ENCODE measurements at places on chromosomes 12 and 14.

DNA sequence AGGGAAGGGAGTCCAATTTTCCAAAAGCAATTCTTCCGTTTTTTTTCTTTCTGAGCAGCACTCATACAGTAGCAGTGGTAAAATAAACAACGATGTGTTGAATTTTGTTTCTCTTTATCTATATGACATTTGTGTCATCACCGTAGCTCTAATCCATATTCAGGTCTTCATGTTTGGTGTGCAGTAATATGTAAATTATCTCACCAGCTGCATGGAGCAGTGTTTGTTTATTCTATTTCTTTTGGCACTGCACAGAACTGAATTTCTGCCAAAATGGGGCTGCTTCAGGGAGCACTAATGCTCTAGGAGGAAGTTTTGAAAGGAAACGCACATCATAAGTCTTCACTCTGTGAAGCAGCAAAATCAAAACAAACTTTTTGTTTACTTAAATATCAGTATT is 130.0 kb upstream of the NPAS3 start:
- no peak for DNase-seq

- DNase-seq, result no peak
Measured at GRCh38 chr14:88351966-88352691, 29.1 kb upstream of the KCNK10 start.

DNA sequence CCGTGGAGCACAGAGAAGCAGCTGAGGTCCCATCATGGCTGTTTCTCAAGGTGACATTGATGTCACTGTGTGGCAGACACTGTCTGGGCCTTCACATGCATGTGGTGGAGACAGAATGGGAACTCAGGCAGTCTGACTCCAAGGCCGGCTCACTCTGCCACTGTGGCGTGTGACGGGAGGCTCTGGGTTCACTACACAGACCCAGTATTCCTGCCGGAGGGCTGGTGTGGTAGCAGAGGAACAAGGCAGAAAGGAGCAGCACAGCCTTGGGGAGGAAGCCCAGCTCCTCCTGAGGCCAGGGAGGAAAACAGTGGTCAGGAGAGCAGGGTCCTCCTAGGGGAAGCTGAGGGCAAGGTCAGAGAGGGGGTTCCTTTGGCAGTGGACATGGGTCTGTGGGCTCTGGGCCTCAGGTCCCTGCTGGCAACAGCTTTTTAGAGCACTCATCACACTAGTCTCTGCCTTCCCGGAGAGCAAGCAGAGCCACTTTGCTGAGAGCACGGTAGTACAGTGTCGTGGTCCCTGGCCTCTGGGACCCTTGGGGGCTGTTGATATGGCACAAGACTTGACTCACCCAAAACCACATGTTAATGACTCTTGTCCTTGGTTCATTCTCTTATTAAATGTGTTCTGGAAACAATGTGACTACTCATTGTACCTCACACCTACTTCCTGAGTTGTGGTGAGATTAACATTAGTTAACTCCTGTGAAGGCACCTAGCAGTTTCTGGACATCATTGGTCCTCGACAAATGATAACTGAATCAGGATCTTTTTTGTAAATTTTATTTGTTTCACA is 21.3 kb downstream of the DCAF4 start:
- DNase-seq, result no peak

GRCh38 chr14:24443053-24443665 is 583 bp upstream of the SDR39U1 start:
- DNase-seq, result no peak

GRCh38 chr14:44317441-44317746 is 189.7 kb downstream of the FSCB start:
- DNase-seq, result no peak

DNA sequence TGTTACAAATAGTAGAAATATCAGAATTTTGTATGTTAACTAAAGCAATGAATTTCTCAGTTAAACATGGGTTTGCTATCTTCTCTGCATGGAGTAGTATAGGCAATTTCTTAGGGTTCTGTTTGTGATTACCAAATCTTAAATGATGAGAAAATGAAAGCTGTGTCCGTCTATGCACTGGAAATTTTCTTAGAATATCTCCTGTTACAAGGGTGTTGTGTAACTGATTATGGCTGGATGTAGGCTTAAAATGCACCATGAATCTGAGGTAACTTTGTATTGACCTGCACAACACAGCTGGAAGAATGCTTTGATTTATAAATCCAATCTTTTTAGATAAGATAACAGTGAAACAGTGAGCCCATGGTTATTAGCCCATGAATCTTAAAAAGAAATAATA is 17.8 kb downstream of the TRIP11 start:
- DNase-seq, result no peak

DNA sequence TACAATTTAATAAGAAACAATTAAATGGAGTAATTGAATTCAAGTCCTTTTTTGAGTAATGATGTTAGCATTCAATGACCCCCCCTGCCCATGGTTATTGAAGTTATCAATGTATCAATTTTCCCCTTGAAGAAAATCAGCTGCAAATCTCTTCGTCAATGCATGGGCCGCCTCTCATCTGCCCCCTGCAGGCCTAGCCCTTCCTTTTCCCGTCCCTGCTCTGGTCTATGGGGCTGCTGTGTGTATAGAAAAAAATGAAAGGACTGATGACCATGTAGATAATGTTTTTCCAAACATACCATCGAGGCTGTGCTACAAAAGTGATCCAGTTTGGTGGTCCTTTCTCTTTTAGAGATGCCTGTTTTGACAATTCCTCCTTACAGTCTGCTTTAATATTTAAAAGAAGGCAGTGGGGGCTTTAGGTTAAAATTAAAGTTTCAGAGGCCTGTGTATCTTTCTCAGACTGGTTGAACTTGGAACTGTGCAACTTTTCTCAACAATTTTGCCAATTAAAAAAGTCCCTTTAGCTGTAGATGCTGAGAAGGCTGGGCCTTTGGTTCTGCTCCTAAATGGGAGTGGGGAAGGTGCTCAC is 98.4 kb downstream of the APAF1 start:
- DNase-seq, result peak; percentile 25

- DNase-seq, result no peak
Measured at GRCh38 chr14:23481979-23482822, 12.7 kb downstream of the NGDN start.

DNA sequence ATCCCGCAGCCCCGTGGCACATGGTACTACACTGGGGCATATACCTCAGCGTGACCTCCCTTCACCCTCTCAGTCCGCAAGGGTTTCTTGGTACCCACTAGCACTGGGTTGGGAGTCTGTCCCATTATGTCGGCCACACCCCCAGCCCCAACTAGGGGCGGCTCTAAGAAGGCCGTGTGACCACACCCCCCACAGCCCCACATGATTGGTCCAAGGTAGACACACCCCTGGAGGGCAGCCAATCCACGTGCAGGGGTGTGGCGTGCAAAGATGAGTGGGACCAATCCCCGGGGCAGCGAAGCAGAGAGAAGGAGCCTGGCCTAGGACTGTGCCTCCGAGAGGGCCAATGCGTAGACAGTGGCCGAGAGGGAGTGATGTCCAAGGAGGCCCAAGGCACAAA is 34.6 kb upstream of the BEGAIN start:
- no peak for DNase-seq

DNA sequence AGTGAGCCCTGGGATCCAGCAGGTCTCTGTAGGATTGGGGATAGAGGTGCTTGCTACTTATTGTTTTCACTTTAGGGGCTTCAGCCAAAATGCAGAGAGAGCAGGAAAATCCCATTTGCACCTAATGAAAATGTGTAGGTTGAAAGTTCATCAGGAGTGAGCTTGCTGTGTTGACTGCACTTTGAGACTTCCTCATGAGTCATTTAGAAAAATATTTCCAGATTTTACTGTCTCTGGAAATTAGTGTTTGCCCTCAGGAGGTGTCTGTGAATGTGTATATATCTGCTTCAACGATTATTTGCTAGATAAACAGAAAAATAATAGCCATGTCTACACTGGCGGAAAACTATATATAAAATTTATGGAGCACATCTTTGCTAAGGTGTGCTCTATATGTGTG is 159.3 kb downstream of the CAND1 start:
- DNase-seq, result no peak

- DNase-seq, result no peak
Measured at GRCh38 chr12:99259040-99259934, 388.3 kb upstream of the GARIN6 start.

DNA sequence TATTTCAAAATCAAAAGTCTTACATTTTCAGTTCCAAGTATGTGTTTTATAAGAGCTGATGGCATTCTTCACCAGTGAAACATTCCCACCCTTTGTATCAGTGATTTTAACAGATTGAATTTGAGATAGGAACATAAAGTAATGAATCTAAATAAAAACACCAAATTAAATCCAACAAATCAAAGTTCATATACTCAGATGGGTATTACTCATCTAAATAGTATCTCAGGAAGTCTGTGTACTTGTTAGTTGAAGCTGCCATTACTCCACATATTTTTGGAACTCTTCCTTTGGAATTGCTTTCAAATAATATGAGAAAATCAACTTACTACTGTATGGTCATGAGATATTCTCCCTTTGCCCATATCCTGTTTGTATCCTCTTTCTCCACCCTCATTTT is 89.1 kb downstream of the MIA2 start:
- DNase-seq, result no peak

DNA sequence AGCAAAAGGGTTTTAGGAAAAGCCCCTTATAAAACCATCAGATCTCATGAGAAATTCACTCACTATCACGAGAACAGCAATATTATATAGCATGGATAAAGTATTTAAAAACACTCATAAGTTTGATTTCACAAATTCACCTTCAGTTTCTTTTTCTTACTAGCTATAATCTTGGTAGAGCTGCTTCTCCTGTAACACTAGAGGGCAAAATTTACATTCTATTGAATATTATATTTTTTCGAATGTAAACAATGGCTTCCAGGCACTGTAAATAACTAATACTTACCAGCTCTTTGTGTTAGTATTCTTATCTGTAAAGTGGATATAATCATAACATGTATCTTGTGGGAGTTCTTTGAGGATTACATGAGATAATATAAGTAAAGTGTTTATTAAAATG is 259.6 kb downstream of the CCER1 start:
- DNase-seq, result no peak

- DNase-seq, result no peak
Measured at GRCh38 chr12:56385873-56386272, 23.2 kb upstream of the APOF start.

DNA sequence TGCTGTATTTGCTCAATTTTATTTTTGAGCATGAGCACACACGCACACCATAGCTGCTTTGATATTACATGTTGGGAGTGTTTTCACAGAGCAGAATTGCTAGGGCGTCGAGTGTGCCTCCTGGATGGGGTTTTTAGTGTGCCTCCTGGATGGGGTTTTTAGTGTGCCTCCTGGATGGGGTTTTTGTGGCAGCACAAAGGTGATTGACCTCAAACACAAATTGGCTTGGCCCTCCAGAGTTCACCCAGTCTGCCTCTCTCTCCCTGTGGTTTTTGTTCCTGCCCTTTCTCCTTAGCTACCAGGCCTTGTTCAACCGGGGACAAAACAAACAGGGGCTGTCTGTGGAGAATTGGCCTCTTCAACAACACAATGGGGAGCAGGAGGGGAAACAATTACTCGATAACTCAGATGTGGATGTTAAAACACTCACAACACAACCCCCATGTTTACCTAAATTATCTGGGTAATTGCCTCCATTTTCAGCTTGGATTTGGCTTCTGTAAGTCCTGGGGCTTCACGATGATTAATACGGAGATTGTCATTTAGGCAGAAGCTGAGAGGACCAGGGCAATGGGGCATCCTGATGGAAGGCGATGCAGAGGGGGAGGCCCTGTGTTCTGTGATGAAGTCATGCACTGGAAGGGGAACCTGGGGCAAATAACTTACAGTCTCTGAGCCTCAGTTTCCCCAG is 26.9 kb downstream of the TBX3 start:
- DNase-seq, result no peak

DNA sequence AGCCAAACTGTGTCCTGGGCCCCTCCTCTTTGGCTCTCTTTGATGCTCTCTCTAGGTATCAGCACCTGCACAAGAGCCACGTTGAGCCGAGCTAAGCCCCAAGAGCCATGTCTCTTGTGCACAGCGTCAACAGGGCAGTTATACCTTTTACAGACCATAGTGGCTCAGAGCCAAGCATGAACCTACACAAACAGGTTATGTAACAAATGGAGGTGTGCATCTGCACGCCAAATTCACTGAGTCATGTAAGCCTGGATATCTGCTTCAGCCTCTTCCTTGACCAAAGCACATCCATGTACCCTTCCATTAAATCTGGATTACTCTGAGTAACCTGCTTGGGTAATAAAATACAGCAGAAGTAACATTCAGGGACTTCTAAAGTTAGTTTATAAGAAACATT is 509.7 kb downstream of the NAV3 start:
- no peak for DNase-seq

- DNase-seq, result no peak
Measured at GRCh38 chr14:25094171-25094907, 44.4 kb upstream of the STXBP6 start.

GRCh38 chr12:32272465-32272864 is 126.9 kb upstream of the FGD4 start:
- DNase-seq, result no peak

DNA sequence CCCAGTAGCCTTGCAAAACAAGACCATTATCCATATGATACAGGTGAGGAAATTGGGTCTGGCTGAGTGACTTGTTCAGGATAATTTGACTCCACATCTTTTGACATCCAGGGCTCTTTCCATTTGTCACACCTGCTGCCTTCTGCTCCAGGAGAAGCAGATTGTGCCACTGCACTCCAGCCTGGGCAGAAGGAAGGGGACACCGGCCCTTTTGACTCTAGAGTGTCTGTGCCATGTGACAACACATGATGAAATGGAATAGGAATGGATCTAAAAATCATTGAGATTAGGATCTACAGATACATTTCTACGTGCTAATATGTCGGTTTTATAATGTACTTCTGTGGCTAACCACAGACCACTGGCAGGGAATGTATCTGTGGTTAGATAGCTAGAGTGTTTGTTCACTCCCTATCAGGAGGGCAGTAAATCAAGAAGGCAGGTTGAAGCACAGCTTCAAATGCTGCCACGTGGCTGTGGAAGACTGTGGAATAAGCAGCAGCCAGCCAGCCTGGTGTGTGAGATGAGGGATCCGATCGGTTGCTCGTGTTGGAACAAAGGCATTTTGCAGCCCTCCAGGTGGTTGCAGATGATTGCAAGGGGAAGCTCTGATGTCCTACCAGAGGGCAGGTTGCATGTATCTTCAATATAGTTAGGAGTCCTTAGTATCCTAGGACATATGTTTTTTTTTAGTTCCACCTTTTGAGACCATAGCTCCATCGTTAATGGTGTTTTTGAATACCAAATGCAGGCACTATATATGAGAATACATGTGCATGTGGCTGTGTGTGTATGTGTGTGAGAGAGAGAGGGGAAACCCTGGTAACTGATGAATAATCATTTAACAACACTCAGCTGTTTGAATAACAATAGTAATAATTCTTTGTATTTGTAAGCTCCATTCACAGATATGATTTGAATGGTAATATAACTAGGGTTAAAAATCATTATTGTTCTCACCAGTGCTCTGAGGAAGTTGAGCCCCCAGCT is 28.6 kb downstream of the EML1 start:
- no peak for DNase-seq

- no peak for DNase-seq
Measured at GRCh38 chr12:10957741-10958140, 18.7 kb upstream of the TAS2R14 start.

GRCh38 chr14:69042787-69043444 is 63.8 kb upstream of the ACTN1 start:
- no peak for DNase-seq

Measured in stimulated activated CD4-positive, alpha-beta T cell treated with anti-CD3 and anti-CD28 coated beads, Interleukin-15, amount 100 ng/mL, for 48 hours (primary cell).